ENCODE measurements at places on chromosomes 2 and 18. TPM values are rescaled to one million over a fixed set of nuclear protein-coding genes. Genes with fewer than 3 reads are reported as not detected.

DNA sequence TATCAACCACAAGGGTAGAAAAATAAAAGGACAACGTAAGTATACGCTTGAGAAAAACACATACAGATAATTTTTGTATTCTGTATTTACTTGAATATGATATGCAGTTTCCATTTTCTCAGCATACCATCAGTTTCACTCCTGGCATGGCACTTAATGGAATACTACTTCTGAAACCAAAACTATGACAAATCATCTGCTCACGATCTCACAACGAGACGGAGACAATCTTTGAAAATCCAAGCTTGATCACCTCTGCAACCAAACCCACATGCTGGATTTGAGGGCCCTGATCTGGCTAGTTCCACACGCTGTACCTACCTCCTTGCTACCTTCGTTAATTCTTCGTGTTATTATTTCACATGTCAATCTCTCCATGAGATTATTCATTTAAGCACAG is 387.6 kb downstream of the NBAS start:
- DNase-seq, result no peak

GRCh38 chr2:24163601-24164000 is 11.3 kb upstream of the FAM228A start:
- no peak for DNase-seq

DNA sequence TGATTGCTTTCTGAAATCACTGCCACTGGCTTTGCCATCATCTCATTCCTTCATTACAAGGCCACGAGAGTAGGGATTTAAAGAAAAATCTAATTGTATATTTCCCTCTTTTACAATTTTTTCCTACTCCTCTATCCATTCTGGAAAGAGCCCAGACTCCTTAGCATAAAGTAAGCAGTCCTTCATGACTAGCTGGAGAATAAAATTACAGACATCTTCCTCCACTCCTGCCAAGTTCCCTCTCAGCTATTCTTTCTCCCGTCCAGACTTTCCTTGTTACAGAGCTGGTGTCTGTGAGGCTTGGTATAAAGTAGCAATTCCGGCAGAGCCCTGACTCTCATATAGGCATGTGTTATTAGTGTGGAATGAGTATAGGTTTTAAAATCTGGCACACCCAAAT is 806.8 kb downstream of the PLCL1 start:
- DNase-seq, result no peak

- DNase-seq, result no peak
Observed at GRCh38 chr2:153519257-153519875, 40.8 kb upstream of the RPRM start.

GRCh38 chr2:141055531-141055930 is 1075.3 kb downstream of the LRP1B start:
- DNase-seq, result no peak

DNA sequence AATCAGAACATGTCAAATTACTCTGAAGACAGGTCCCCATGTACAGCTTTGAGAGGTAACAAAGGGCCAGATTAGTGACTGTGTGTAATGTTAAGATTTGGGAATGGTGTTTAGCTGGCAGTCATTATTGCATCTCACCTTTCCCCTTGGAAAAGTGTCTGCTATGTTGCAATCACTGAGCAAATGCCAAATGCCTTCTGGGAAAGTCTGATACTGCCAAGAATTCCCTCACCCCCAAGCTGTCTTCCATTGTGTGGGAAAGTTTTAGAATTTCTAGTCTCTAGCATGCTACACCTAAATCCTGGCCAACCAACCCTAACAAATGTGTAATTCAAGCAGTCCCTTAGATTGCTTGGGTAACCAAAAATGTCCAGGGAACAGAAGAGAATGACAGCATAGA is 13.6 kb upstream of the PELI1 start:
- no peak for DNase-seq

GRCh38 chr18:45997700-45998151 is 30.6 kb upstream of the EPG5 start:
- no peak for DNase-seq

GRCh38 chr2:127611076-127611925 is 34.7 kb upstream of the GPR17 start:
- no peak for DNase-seq

- no peak for DNase-seq
Observed at GRCh38 chr18:6666012-6666685, 63.4 kb upstream of the ARHGAP28 start.

- no peak for DNase-seq
Observed at GRCh38 chr2:186058614-186059013, 320.0 kb downstream of the FSIP2 start.

DNA sequence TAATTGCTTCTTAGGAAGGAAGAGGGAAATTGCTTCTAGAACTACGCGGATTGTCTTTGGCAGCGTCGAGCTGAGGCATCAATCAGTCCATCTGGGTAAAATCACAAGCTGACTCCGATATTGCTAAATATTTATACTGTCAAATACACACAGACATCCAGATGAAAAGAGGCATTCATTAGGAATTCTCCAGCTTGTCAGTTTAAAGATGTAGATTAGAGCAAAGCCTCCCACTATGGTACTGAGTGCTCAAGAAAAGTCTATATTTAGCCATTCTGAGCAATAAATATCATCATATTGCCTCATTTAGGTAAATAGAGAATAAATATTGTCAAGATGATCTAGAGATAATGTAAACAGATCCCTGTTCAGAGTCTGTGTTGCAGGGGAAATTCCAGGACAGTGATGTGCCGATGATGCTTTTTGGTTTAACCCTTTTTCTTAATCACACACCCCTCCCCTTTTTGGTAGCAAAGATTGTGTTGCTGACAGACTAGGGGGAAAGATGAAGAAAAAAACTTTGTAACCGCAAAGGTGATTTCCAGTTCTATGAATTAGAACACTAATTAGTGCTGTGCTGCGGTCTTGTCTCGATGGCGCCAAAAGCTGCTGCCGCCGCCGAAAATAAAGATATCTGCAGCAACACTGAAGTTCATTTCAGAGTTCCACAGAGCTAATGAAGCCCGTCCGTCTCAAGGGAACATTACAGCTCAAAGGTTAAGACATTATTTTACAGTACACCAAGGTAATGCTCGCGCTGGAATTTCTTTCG is 171.8 kb downstream of the PTGR3 start:
- DNase-seq, result no peak

DNA sequence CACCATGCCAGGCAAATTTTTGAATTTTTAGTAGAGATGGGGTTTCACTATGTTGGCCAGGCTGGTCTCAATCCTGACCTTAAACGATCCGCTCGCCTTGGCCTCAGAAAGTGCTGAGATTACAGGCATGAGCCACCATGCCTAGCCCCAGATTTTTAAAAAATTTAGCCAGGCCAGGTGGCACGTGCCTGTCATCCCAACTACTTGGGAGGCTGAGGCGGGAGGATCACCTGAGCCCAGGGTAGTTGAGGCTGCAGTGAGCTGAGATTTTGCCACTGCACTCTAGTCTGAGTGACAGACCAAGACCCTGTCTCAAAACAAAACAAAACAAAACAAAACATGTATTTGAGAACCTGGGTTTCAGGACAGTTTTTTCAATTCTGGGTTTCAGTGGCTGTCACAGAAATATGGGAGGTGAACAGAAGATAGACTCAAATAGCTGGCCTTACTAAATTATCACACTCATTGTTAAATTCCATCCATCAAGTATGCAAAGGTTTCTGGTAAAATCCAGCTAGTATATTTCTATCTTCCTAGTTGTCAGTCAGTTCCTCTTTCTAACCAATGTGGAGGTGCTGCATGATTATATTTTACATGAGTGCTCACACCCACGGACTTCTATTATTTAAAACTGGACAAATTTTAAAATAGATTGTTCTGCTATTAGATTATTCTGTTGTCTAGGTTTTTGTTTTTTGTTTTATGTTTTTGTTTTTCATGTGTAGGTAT is 5.4 kb downstream of the ALPG start:
- DNase-seq, result no peak

The PPP1R1C gene
- 33.1 TPM for total RNA-seq

The NTSR2 gene
- not detected for total RNA-seq

The FRZB gene
- 2.2 TPM for total RNA-seq

The IL36RN gene
- not detected for total RNA-seq

The ZNF521 gene
- 10.3 TPM for total RNA-seq

The CHRND gene
- total RNA-seq, result not detected

The ZSWIM2 gene
- not detected for total RNA-seq

The KIAA2012 gene
- not detected for total RNA-seq

The RSAD2 gene
- 2.4 TPM for total RNA-seq

The MTLN gene
- 204 TPM for total RNA-seq

The COL3A1 gene
- total RNA-seq, result 98.5 TPM

The KCNG2 gene
- not detected for total RNA-seq

The ANKRD23 gene
- total RNA-seq, result 14.4 TPM
